Fibroblast of the aortic adventitia (primary cell): ENCODE measurements at places on chromosomes 5 and 9.

- no peak for DNase-seq
Observed at GRCh38 chr5:73250645-73251044, 77.7 kb downstream of the TMEM174 start.

DNA sequence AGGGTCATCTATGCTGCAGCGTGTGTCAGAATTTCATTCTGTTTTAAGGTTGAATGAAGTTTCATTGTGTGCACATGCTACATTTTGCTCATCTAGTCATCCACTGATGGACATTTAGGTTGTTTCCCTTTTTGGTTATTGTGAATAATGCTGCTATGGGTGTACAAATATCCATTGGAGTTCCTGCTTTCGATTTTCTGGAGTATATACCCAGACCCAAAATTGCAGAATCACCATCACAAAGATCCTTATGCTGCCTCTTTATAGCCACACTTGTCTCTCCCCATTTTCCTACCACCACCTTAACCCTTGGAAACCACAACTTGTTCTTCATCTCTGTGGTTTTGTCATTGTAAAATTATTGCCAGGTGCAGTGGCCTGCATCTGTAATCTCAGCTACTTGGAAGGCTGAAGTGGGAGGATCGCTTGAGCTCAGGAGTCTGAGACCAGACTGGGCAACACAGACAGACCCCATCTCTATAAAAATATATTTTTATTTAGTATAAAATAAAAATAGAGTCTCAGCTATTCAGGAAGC, 166.2 kb downstream of the HSD17B3 start:
- no peak for DNase-seq

- no peak for DNase-seq
Observed at GRCh38 chr9:557601-558201, 283.8 kb upstream of the DMRT1 start.

- DNase-seq: peak; percentile 72
Observed at GRCh38 chr5:157253547-157253946, 12.4 kb upstream of the CYFIP2 start.

DNA sequence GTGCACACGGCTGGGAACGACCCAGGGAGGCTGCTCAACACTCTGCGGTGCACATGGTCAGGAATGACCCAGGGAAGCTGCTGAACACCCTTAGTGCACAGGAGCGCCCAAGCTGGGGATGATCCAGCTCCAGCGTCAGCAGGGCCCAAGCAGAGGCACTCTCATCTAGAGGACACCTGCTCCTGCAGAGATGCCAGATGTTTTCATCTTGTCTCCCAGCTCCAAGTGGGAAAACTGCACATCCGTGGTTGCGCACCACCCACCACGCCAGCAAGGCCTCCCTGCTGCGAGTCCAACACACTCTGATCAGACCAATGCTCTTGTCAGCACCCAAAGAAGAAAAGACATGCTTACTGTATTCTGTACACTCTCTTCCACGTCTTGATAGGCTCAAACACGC, 34.1 kb downstream of the UBE2QL1 start:
- no peak for DNase-seq

DNA sequence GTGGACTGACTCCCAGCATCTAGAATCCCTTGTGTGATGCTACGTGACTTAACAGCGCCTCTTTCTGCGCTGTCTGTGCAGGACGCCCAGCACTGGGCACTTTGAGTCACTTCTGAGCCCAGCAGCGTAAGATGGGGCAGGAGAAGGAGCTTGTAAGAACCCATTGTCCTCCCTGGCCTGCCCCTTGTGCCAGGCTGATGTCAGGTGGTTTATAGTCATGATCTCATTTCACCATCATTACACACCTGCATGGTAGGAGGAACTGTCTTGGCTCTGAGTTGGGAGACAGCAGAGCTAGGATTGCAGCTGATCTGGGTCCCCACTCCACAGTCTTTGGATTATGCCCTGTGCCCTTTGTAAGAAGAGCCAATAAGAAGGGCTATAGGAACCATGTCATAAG, 12.2 kb downstream of the ERGIC1 start:
- no peak for DNase-seq

- DNase-seq: no peak
Observed at GRCh38 chr9:101991926-101992325, 253.5 kb upstream of the GRIN3A start.
